Renal pelvis (tissue), 12 donors: ENCODE measurements at places on chromosomes 13 and 19.

DNA sequence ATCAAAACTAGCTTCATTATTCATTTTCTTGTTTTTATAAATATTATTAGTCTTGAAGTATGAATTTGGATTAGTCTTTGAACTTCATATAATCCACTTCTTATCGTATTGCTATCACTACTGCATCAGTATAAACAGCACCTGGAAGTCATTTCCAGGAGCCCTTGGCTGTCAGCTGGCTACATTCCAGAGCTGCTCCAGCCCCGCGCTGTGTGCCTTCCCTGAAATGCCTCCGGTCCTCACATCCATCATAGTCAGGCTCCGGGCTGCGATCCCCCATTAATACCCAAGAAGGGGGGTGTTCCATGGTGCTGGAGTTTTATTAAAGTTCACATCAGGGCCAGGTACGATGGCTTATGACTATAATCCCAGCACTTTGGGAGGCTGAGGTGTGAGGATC lies 124.3 kb upstream of the GJB6 start:
- DNase-seq: peak; percentile 58

GRCh38 chr13:27006519-27007161 lies 165.0 kb downstream of the USP12 start:
- no peak for DNase-seq

DNA sequence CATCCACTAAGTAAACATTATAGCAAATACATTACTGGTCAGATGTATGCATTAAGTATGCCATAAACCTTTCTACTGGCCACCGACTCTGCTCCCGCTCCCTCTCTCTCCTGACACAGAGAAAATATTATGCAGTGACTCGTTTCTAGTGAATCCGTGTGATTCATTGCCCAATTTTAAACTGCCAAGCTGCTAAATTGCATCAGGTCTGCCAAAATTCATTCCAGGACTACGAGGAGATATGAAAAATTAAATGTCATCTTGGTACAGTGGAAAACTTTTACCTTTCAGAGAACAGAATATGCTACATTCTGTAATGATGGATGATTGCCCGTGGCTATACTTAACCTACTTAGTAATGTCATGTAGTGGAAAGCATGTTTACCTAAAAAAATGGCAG lies 368.8 kb upstream of the TSHZ3 start:
- DNase-seq: no peak

GRCh38 chr13:86608701-86609100 lies 809.5 kb upstream of the SLITRK6 start:
- DNase-seq: no peak

- DNase-seq: no peak
Measured at GRCh38 chr13:44313674-44314073, 60.0 kb upstream of the SERP2 start.

GRCh38 chr19:35257113-35257461 lies 8.3 kb downstream of the LSR start:
- DNase-seq: no peak

- DNase-seq: no peak
Measured at GRCh38 chr13:95113601-95114000, 187.7 kb downstream of the ABCC4 start.

DNA sequence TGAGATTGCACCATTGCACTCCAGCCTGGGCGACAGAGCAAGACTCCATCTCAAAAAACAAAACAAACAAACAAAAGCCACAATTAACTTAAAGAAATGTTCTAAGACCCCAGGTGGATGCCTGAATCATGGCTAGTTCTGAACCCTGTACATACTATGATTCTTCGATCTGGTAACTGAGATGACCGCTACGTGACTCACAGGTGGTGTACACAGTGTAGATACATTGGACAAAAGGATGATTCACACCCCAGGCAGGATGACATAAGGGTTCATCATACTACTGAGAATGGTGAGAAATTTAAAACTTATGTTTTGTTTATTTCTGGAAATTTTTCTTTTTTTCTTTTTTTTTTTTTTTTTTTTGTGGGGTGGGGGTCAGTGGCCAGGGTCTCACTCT lies 6.5 kb downstream of the ZNF426 start:
- no peak for DNase-seq

DNA sequence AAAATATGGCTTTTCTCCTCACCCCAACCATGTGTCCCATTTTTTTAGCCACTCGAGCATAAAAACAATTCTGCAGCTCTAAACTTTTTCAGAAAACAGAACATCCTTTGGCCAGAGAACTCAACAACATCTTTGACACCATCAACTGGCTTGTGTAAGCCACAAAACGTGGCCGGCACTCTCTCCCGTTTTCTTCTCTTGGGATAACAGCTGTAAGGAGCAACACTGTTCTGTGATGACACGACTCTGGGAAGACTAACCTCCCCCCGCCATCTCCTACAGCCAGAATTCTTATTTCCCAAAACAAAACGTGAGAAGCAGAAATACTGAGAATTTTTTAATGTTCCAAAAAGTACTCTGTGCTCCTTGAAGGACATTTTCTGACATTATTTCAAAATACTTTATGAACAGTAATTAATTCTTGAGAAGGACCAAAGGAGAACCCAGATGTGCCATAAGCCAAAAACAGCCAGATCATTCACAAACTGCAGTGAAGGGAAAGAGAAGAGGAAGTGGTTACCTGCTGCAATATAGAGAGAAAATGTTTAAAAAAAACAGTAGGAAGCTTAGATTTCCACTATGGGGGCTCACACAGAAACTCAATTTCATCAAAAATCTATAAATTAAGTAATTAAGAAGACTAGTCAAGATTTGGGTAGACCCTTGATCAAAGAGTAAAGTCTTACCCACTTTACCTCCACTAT lies 25.8 kb downstream of the COL4A1 start:
- no peak for DNase-seq

DNA sequence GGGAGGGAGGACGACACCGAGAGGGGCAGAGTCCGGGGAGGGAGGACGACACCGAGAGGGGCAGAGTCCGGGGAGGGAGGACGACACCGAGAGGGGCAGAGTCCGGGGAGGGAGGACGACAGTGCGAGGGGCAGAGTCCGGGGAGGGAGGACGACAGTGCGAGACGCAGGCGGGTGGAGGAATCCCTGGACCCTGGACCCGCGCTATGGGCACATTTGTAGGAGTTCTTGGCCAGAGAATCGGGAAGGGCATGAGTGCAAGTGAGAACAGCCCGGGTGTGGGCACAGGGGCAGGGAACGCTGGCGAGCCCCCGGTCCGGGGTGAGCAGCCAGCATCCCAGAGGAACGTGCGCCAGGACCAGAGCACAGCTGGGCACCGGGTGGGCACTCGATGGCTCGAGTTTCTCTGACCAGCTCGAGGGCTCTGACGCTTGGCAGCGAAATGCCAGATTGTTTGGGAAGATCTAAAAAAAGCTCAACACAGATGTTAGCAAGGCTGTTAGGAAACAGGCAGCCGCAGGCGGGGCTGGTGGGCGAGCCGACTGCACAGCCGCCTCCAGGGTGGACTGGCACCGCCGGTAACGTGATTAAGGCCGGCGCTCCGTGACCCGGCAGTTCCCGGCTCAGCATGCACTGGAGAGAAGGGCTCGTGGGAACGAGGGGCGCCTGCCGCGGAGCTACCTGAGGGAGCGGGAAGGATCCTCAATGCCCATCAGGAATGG lies 17.9 kb upstream of the C2CD4C start:
- DNase-seq: no peak

DNA sequence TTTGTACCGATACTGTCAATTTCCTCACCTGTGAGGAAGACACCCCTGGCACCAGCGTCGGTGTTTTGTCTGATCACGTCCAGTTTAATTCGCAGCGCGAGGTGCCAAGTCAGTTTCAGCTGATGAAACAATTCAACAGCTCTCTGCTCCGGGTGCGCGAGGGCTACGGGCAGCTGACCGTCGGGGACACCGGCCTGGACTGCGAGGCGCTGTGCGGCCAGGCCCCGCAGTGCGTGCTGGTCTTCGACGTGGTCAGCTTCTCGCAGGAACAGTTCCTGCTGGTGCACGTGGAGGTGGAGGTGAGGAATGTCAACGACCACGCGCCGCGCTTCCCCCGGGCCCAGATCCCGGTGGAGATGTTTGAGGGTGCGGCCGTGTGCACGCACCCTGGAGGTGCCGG lies 171.5 kb downstream of the OLFM4 start:
- DNase-seq: no peak

DNA sequence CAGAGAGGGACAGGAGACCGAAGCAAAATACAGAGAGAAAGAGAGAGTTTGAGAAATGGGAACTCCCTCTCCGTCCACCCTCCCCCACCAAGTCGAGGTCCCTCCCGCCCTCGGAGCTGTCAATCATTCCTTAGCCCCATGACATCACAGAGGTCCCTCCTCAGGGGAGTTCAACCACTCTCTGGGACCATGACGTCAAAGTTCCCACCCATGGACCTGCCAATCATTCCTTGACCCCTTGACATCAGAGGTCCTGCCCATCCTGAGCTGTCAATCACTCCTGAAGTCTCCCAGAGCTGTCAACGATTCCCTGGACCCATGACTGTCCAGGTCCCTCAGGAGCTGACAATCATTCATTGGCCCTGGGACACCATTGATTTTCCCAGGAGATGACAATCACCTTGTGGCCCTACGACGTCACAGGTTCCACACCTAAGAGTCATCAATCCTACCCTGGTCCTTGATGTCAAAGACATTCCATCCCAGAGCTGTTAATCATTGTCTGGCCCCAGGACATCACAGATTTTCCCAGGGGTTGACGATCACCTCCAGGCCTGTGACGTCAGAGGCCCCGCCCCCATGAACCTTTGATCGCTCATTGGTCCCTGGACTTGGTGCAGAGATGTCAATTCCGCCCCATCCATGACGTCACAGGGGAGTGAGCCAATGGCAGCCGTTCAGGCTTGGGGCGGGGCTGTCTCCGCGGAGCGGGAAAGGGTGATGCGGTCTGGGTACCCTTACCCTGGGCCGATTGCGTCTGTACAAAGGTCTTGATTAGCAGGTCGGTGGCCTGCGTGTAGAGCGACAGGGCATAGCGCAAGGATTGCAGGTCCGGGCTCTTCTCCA lies 61.7 kb downstream of the COLGALT1 start:
- DNase-seq: no peak

DNA sequence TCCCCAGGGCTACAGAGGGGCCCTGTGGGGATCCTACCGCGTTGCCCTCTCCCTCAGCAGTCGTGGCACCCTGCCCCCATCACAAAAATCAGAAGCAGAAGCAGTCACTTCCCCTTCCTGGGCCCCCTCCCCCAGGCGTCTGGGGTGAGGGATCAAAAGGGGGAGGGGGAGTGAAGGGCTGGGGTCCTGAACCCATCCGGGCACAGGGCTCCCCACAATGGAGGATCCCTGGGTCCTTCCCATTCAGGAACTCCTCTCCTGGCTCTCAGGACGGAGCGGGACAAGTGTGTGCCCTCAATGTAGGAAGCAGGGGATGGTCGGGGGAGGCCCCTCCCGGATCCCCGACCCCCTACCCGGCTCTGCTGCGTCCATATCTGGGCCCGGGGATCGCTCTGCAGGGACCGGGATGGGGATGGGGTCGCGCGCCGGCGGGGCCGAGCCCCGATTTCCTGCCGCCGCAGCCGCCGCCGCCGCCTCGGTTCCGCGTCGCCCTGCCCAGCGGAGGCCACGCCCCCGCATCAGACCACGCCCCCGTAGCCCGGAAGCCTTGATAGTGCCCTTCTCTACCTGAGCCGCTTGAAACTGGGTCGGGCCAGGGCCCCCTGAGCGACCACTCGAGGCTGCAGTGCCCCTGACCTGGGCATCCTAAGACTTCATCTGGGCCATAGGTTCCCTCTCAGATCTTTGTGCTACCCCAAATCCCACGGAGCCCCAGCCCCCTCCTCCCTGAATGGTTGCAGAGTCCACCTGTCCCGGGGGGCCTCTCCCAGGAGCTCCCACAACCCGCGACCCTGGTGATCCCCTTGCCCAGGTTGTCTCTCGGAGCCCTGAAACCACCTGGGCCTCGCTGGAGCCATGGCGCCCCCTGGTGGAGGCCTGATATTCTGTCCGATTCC lies at the start of gene GMIP:
Gene GMIP, minus strand, starts transcription at position 500 of the 896 bp plus-strand sequence. Its CDS starts 128 bp downstream, at position 372.
- no peak for DNase-seq

- DNase-seq: no peak
Measured at GRCh38 chr19:18059902-18060301, 26.8 kb downstream of the IL12RB1 start.
